Panc1 (cell line): ENCODE measurements at places on chromosomes 5 and 9. TPM values are rescaled to one million over a fixed set of nuclear protein-coding genes. Genes with fewer than 3 reads are reported as not detected.

Gene DAB2
- 1.7 TPM for total RNA-seq

Gene LCN10
- not detected for total RNA-seq

Gene SMIM33
- total RNA-seq, result not detected

Gene RPL12
- 951 TPM for total RNA-seq

Gene SLC4A9
- total RNA-seq, result not detected

Gene MVB12B
- 9.4 TPM for total RNA-seq

Gene PCDHGB3
- total RNA-seq, result 0.49 TPM

Gene FGF1
- total RNA-seq, result not detected

Gene CMYA5
- 0.31 TPM for total RNA-seq

Gene SCAI
- total RNA-seq, result 4.7 TPM

Gene PCDHAC1
- total RNA-seq, result 0.59 TPM

Gene LMX1B
- 2.6 TPM for total RNA-seq

Gene QRFP
- not detected for total RNA-seq

Gene TNFAIP8
- total RNA-seq, result 8.0 TPM

Gene KLF4
- 5.2 TPM for total RNA-seq

Gene SMIM3
- total RNA-seq, result 55.2 TPM

Gene IFNA13
- total RNA-seq, result not detected

Gene ENTREP1
- total RNA-seq, result 0.13 TPM

Gene TAF11L10
- not detected for total RNA-seq

DNA sequence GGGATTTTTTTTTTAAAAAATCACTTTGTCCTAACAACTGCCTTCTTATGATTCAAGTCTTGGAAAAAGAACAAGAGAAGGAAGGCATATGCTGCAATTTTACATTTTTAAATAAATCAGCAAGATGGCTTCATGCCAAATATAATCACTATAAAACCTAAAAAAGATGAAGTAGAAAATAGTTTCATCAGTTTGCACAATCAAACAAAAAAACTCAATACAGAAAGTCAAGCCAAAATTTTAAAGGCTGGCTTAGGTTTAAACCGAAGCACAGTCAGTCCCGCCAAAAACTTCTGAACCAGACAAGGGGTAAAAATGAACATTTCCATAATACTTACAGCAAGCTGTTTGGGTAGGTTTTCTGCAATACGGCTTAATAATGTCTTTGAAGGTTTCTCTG is 57.3 kb downstream of the ZFR start:
- no peak for DNase-seq

DNA sequence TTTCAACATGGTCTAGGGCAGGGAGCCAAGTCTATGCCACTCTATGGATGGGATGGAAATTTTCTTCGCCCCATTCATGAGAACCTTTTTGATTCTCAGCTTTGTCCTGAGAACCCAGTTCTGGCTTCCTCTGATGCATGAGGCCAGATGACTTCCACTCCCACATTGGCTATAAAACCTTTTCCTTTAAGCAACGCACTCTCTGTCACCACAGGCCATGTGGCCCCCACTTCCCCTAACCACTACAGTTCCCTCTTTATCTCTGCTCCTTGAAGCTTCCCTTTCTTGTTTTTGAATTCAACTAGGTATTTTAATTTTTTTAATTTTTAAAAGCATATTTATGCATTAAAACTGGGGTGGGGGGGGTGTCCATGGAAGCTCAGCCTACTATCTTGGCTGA is 401.3 kb downstream of the ENC1 start:
- no peak for DNase-seq

DNA sequence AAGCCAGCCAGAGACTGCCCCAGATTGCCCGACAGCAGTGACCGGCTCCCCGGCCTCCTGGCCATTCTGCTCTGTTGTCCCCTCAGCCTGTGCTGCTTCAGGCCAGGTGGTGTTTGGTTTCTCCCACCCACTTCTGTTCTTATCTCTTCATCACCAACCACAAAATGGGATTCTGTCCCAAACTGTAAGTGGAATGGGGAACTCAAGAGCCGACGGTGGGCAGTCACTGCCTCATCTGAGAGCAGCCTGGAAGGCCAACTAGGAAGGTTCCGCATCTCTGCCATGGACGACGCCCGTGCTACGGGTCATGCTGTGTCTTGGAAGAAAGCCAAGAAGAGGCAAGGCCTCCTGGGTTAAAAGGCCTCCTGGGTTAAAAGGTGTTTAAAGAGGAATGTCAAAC is 219.0 kb upstream of the PIK3R1 start:
- no peak for DNase-seq

DNA sequence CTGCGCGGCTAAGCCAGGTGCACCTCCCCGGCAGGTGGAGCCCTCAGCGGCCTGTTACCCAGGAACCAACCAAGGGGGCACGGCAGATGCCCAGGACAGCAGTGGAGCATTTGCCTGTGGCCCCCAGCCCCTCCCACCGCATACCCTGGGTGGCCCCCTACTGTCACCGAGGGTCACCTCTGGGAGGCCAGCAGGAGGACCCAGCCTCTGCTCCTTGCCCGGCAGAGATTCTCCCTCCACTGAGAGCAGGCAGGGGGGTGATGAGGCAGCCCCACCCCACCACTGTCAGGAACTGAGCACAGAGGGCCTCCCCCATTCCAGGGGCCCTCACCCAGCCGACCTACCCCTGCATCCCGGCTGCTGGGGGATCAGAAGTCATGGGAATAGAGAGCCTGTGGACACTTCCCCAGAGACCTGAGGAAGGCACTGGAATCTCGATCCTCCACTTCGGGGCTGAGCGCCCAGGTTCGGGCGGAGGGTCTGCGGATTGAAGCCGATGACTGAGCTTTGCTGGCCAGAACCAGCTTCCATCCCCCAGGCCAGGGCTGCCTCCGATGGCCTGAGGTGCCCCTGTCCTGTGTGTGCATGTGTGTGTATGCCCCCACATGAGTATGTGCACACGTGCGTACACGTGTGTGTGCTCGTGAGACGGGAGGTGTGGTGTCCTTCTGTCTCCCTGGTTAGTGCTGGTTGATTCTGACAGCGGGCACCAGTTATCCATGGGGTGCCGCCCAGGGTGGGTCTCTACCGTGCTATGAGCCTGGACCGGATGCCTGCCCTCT is at the start of gene QRFP:
TSS of gene QRFP (minus strand) at position 580 of the 782 bp plus-strand sequence. CDS start 2,974 bp downstream, outside the sequence.
- no peak for DNase-seq

- DNase-seq, result no peak
Observed at GRCh38 chr5:107968998-107969397, 298.3 kb upstream of the EFNA5 start.

GRCh38 chr9:107688728-107689127 is 199.2 kb upstream of the KLF4 start:
- DNase-seq, result no peak

GRCh38 chr5:112684737-112685136 is 52.9 kb upstream of the APC start:
- DNase-seq, result no peak

- no peak for DNase-seq
Observed at GRCh38 chr5:139708877-139709581, 60.9 kb downstream of the CXXC5 start.

- DNase-seq, result no peak
Observed at GRCh38 chr5:17302604-17303003, 85.2 kb downstream of the BASP1 start.

DNA sequence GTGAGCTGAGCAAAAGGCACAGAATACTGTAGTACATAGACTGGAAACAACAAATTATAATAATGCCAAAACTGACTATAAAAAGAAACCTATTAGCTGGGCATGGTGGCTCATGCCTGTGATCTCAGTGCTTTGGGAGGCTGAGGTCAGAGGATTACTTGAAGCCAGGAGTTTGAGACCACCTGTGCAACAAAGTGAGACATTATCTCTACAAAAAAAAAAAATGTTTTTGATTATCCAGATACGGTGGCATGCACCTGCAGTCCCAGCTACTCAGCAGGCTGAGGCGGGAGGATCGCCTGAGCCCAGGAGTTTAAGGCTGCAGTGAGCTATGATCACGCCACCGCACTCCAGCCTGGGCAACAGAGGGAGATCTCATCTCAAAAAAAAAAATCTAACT is 175.9 kb downstream of the TTC39B start:
- no peak for DNase-seq

GRCh38 chr5:143126174-143127019 is 277.1 kb downstream of the NR3C1 start:
- no peak for DNase-seq

DNA sequence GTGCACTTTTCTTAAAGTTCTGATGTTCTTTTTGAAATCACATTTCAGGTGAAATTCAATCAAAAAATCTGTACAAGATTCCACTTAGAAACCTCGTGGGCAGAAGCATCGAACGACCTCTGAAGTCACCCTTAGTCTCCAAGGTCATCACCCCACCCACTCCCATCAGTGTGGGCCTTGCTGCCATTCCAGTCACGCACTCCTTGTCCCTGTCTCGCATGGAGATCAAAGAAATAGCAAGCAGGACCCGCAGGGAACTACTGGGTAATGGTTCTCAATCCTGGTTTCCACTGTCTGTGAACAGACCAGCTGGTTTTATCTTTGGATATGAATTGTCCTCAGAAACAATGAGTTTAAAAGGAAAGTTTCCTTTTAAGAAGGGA is 8.1 kb upstream of the SLC2A8 start:
- DNase-seq, result no peak

DNA sequence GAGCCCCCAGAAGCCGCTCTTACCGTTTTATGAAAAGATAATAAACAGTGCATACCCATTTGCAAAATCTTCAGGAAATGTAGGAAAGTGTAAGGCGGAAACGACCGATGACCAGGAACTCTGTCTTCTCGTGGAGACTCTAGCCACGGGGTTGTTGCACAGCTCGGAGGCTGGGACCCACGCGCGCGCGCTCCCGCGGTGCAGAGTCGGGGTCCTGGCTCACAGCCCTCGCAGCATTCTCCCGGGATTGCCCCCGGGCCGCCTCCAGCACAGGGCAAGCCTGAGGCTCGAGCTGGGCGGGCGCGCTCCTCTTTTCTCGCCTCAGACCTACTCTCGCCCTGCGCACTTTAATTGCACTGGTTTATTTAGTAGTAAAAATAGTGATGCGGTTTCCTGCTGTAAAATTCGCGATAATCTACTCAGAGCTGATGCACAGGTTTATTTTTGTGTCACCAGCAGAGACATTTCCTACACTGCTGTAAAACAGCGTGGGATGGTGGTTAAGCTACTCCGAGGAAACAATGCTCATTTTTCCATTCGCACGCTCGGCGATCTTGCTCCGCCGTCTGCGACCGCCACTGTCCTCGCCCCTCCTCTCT is 15.5 kb downstream of the TRIM7 start:
- no peak for DNase-seq

GRCh38 chr5:133222040-133222439 is 170.2 kb downstream of the HSPA4 start:
- no peak for DNase-seq

GRCh38 chr5:120367896-120368634 is 96.0 kb upstream of the PRR16 start:
- DNase-seq, result no peak

- DNase-seq, result no peak
Observed at GRCh38 chr5:77842243-77842642, 66.1 kb upstream of the TBCA start.

DNA sequence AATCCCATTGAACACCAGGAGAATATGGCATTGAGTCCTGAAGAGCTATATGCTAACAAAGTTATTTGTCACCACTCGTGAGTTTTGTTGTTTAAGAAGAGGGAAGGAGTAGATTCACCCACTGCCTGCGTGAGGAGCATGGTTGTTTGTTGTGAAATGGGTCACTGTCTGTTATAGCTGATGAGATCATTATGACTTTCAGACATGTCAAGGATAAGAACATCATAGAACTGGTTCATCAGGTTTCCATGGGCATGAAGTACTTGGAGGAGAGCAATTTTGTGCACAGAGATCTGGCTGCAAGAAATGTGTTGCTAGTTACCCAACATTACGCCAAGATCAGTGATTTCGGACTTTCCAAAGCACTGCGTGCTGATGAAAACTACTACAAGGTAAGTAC is 76.9 kb downstream of the SYK start:
- no peak for DNase-seq

DNA sequence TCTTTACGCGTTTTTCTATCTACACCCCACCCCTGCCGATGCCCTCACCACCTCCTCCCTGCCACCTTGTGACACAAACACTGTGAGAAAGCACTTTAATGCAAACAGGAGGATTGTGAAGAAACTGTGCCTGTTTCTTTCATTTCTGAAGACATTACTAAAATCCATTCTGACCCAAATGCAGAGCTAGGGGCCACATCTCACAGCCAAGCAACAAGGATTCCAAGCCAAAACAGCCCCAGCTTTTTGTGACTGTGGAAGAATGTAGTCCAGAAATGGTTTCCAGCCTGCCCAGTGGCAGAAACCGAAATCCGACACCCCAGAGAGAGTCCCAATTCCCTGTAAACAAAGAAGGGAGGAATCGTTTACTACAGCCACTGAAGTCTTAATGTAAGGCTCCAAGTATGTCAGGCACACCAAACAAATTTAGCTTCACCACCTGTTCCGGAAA is 190.9 kb downstream of the TTC39B start:
- no peak for DNase-seq

- DNase-seq, result no peak
Observed at GRCh38 chr9:137454597-137455358, 4.4 kb downstream of the NSMF start.

DNA sequence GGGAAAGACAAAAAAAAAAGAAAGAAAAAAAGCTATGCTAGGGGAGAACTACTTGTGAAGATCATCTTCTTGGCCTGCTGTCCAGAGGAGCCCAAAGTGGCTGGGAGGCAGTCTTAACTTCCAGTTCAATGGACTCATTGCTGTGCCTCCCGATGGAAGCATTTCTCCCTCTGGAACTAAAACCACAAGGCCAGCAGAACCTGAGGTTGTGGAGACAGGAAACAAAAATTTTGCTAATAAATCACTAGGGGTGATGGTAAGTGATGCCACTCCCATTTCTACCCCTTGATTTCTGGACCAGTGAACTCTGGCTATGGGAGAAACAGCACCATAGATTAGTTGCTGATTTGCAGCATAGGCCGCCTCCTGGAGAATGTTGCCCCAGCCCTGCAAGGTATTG is 123.4 kb upstream of the NFIL3 start:
- DNase-seq, result no peak

DNA sequence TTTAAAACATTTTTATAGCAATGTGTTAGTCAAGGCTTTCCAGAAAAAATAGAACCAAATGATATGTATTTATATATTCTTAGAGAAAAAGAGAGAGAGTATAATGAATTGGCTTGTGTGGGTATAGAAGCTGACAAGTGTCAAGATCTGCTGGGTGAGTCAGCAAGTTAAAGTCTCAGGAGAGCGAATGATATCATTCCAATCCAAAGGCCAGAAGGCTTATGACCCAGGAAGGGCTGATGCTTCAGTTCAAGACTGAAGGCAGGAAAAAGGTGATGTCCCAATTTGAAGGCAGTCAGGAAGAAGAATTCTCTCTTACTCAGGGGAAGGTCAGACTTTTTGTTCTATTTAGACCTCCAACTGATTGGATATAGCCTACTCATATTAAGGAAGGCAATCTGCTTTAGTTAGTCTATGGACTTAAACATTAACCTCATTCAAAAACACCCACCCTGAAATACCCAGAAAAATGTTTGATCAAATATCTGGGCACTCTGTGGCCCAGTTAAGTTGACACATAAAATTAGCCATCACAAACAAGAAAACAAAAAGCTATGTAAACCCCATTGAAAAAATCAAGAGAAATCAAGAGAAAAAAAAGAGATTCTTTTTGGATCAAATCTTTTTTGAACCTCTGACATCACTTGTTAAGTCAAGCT is 189.6 kb downstream of the PIK3R1 start:
- DNase-seq, result no peak
